Osteocyte (in vitro differentiated cells): ENCODE measurements at places on chromosomes 1 and 21.
A peak's percentile ranks its signal among the peaks of the same experiment; 100 is the strongest.

- DNase-seq: peak; percentile 91
These were observed 27.2 kb upstream of the TINAGL1 start for GRCh38 chr1:31548907-31549808.

DNA sequence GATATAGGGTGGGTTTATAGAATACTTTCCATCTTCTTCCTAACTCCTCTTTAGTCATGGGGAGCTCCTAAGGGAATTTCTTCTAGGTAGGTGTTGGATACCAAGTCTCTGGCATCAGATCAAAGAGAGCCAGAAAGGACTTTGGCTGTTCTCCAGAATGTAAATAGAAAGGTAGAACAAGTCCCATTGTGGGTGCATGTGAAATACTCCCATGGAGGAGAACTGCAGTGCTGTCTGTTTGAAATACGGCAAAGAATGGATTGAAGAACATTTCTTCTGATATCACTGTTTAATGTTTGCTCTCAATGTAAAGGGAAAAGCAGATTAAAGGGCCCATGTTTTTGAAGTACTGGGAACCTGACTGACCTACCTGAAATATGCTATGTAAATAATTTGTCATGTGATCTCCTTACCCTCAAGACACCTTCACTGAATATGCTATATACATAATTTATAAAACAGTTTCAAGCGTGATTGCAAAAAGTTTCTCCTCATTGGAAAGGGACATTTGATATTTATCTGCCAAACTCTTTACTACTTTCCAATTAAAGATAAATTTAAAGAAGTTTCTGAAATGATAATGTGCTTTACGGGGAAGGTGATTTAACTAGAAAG lies 65.9 kb downstream of the LAMC1 start:
- no peak for DNase-seq

DNA sequence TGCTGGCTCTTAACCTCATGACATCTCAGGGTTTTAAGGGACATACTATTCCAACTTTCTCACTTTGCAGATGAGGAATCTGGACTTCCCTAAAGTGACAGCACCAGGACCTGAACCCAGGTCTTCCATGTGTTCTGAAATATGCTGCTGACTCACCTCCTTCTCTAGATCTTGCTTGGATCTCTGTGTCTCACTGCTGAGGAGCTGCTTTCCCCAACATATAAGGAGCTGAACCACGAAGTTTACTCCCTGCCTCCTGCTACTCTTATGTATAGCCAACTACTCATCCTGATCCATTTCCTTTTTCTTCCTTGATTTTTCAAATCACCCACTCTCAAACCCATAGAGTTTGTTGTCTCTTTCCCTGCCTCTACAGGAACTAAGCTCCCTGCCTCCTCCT lies 38.2 kb downstream of the ALG14 start:
- DNase-seq: no peak

- no peak for DNase-seq
These were observed 118.8 kb upstream of the PALMD start for GRCh38 chr1:99527078-99527477.

- no peak for DNase-seq
These were observed 22.9 kb downstream of the DDX20 start for GRCh38 chr1:111778541-111779051.

DNA sequence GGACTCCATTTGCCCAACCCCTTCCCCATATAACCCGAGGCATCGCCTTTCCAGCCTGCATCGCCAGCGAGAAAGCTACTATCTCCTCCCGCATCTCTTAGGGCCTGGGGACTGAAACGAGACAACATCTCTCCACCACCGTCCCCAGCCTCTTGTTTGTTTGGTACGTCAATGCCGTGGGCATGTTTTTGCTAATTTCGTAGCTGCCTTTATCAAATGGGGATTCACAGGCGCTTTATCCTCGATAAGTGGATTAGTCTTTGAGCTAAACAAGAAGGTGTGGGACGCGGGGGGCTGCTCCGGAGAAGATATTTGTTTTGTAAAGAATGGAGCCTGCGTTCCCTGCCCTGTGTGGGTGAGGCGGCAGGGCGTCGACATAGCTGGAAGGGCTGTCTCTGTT lies 91.6 kb downstream of the PAX7 start:
- no peak for DNase-seq

DNA sequence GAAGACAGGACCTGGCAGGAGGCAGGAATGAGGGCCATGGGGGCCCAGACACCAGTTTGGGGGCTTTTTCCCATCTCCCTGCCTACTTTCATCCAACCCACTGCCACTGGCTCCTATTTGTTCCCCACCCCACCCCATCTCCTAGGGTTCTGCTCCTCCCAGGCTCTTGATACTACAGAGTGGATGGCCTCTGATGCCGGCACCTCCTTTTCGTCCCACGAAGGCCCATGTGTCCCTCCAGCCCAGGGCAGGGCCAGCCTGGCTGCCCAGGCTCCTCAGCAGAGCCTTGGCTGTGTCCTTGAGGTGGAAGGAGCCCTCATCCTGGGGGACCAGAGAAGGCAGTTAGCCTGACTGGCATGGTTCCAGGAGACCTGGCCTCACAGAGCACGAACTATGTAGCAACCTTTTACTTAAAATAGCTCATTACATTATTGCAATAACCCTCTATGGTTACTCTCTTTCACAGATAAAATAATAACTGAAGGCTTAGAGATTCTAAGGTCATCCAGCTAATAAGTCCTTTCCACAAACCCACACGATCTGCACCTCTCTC lies 3.5 kb downstream of the POMGNT1 start:
- DNase-seq: no peak

GRCh38 chr1:110240476-110241210 lies 30.5 kb downstream of the KCNC4 start:
- DNase-seq: no peak

GRCh38 chr1:22627331-22627730 lies 9.1 kb upstream of the C1QA start:
- no peak for DNase-seq

DNA sequence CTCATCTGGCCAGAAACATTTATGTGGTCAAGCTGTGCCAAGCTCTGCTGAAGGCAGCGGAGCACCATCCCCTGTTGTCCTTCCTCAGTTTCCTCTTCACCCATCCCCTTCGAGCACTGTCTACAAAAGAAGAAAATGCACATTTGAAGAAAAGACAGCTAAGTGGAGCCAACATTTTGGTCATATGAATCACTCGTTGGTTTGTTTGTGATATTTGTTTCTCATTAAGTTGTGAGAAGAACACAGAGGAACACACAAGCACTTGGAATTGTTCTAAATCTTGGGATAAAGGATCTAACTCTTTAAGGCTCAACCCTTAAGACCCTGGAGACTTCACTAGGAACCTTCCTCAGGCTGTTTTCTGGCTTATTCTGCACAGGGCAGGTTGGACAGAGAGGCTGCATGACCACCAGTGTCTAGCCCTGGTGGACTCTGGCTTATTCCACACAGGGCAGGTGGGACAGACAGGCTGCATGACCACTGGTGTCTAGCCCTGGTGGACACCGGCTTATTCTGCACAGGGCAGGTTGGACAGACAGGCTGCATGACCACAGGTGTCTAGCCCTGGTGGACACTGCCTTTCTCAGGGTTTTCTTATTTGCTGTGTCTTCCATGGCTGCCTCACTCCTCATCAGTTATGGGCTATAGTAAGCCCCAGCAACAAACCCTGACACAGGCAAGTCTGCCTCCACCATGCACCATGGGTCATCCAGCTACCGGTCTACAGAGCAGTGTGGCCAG lies 35.3 kb upstream of the COL6A2 start:
- DNase-seq: peak; percentile 46

- no peak for DNase-seq
These were observed 28.1 kb downstream of the SERINC2 start for GRCh38 chr1:31441073-31441472.

- DNase-seq: no peak
These were observed 18.5 kb downstream of the WLS start for GRCh38 chr1:68213843-68214242.

DNA sequence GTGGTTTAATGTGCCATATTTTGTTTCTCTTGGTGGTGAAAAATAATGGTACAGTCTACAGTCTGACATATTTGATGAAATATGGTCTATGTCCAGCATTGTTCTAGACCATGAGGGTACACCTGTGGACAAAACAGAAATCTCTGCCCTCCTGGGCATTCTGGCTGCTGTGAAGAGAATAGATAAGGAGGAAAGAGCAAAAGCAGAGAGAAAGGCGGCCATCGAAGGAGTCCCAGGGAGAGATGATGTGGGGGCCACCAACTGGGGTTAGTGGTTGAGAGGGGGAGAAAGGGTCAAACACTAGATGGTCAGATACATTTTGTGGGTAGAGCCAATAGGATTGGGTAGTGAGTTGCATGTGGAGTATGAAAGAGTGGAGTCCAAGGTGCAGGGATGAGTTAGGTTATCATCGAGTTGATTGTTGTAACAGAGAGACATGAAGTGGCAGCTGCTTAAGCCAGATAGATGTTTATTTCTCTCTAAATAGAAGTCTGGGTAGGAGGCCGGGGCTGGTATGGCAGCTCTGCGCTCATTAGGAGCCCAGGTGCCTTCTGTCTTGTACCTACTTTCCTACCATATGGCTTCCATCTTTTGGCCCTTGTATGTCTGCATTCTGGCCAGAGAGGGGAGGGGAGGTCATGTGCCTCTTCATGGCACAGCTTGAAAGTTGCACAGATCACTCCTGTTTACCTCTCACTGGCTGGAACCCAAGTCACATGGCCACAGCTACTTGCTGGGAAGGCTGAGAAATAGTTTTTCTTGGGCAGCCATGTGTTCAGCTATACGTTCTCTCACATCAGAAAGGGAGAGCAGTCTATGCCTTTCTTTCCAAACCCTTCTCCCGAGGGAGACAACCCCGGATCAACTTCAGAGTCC lies 13.0 kb downstream of the UBE4B start:
- DNase-seq: no peak

DNA sequence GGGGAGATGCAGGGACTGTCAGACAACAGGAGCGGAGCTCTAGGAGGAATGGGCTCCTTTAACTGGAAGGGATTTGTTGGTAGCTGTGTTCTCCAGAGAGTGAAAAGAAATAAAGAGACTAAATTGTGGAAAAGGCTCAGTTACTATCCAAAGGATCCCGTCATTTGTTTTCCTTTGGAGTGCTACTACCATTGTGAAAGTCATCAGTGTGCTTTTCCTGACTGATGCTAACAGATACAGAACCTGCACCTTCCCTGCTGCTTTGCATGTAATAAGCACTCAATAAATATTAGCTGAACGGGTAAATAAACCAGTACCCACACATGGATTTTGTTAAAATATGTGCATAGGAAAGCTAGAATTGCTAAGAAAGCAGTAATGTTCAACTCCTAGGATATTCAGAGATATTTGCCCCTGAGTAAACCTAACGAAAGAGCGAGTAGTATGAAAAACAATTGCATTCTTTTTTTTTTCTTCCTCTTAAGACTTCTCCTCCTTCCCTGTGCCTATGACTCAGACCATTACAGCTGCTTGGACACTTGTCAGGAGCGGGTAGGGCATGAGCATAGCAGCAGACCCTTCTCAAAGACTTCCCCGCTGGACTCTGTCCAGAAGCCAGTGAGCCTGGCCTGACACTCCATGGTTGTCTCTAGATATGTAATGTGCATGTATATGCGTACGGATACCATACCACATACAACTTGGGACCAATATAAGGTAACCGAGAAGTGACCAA lies 41.7 kb downstream of the PTGFRN start:
- no peak for DNase-seq

DNA sequence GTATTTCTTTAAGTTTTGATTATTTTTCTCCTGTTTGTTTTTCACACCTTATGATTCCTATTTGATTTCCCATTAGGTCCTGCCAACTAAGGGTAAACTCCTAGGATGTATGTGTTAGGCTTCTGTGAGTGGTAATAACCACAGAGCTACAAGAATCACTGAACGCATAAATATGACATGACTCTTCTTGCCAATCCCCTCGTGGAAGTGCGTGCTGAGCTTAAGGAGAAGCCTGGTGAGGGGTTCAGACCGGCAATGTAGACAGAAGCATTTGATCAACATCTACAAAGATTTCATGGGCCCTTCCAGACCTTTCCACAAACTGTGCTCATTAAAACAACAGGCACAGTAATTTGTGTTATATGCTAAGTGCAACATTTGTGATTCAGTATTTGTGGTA lies 273.8 kb upstream of the SNX7 start:
- DNase-seq: no peak

GRCh38 chr1:89598450-89599331 lies 34.2 kb upstream of the LRRC8C start:
- DNase-seq: no peak

DNA sequence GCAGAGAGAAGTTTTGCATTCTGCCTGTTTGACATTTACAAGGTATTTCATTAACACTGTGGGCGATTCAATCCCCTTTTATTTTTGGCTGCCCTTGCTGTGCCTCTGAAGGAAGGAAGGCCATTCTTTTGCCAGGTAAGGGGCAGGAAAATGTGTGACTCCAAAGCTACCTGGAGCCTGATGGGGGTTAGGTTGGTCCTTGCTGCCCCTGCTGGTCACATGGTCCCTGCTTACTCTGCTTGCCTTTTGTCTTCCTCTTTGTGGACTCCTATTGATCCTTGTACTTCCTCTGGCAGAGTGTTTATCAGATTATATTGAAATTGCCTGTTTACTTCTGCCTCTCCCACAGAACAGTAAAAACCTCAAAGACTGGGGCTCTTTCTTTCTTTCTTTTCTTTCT lies 65.7 kb downstream of the ST6GALNAC3 start:
- DNase-seq: no peak

- no peak for DNase-seq
These were observed 16.1 kb downstream of the USP1 start for GRCh38 chr1:62452951-62453350.

DNA sequence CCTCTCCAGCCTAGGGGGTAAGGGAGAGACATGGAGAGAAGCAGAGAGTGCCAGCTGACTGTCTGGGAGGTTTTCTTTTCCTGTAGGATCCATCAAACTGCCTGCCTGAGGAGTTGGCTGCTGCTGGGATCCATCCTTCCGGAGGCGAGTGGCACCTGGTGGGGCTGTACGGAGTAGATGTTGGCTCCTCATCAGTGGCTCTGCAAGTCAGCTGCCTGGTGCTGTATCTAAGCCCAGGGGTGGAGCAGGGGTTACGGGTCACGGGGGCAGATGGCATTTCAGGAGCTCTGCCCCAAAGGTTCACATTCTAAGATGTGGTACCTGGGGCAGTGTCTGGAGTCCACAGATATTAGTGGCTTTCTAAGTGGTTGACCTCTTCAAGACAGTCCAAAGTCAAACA lies 128.0 kb downstream of the ACTL8 start:
- no peak for DNase-seq

- no peak for DNase-seq
These were observed 65.3 kb downstream of the SSBP3 start for GRCh38 chr1:54340878-54341277.

- DNase-seq: no peak
These were observed 24.6 kb downstream of the ATF3 start for GRCh38 chr1:212633161-212633560.

DNA sequence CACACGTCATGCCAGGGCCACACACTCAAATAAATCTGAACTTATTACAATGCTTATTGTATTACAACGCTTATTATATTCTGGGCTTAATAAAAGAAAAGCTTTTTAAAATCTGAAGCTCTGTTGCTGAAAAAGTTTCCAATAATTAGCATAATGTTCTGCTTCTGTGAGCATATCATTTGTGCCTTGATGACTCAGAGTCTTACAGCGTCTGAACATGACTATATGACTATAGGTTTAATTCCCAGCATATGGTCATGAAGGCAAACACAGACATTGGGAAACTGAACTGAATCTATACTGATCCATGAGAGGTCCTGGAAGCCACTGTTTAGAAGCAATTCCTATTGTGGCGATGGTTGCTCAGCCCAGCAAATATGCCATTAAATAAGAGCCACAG lies 66.3 kb downstream of the SIM2 start:
- DNase-seq: no peak

- DNase-seq: no peak
These were observed 10.7 kb upstream of the ELF3 start for GRCh38 chr1:201999625-202000238.
